ENCODE measurements at places on chromosomes 12 and 14.

- H3K27ac ChIP-seq = no peak overlapping the region
- H3K36me3 ChIP-seq = no peaks in the 10 kb centered on the region
- no peaks in the 10 kb centered on the region for H3K4me1 ChIP-seq
- no peaks in the 10 kb centered on the region for H3K27me3 ChIP-seq
- no peak overlapping the region for H3K4me3 ChIP-seq
Measured at GRCh38 chr12:128078301-128078971, 188.5 kb upstream of the TMEM132C start.

- H3K4me3 ChIP-seq = no peak overlapping the region
- no peaks in the 10 kb centered on the region for H3K4me1 ChIP-seq
- H3K27me3 ChIP-seq = no peaks in the 10 kb centered on the region
- no peak overlapping the region for H3K27ac ChIP-seq
Measured at GRCh38 chr14:44910821-44911220, 50.9 kb downstream of the KLHL28 start.

GRCh38 chr12:69534389-69534822, 50.9 kb upstream of the CCT2 start:
- H3K27ac ChIP-seq = peak overlapping the region; percentile 4
- peaks cover 37% of the 10 kb centered on the region for H3K4me1 ChIP-seq
- H3K4me3 ChIP-seq = no peak overlapping the region
- peaks cover 14% of the 10 kb centered on the region for H3K36me3 ChIP-seq
- no peaks in the 10 kb centered on the region for H3K27me3 ChIP-seq

DNA sequence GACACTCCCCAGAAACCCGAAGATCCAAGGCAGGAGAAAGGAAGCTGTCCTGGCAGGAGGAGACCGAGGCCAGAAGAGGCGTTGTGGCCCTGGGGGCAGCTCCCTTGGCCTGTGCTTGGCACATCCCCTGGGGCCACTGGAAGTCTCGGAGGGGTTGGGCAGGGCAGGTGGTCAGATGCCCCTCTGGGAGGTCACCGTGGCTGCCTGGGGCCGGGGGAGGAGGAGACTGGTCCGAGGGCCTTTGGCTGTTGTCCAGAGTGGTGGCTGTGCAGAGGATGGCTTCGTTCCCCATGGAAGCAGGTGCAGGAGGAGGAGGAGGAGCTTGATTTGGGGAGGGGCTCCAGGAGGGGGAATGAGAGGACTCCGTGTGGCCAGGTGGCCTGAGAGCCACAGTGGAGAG, 3.3 kb upstream of the NUDT14 start:
- peaks cover 6% of the 10 kb centered on the region for H3K4me1 ChIP-seq
- H3K27ac ChIP-seq = no peak overlapping the region
- H3K27me3 ChIP-seq = peaks cover 17% of the 10 kb centered on the region
- no peak overlapping the region for H3K4me3 ChIP-seq
- DNase-seq = no peak
- no peaks in the 10 kb centered on the region for H3K36me3 ChIP-seq

DNA sequence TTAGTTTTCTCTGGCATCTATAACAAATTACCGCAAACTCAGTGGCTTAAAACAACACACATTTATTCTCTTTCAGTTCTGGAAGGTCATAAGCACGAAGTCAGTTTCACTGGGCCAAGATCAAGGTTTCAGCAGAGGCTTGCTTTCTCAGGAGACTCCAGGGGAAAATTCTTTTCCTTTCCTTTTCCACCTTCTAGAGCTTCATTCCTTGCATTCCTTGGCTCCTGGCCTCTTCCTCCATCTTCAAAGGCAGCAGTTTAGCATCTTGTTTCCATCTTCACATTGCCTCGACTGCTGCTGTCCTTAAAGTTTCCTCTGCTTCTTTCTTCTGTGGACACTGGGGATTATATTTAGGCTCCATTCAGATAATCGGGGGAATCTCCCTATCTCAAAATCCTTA, 106.1 kb downstream of the PDE3A start:
- no peaks in the 10 kb centered on the region for H3K27me3 ChIP-seq
- DNase-seq = no peak
- no peak overlapping the region for H3K4me3 ChIP-seq
- no peak overlapping the region for H3K27ac ChIP-seq

DNA sequence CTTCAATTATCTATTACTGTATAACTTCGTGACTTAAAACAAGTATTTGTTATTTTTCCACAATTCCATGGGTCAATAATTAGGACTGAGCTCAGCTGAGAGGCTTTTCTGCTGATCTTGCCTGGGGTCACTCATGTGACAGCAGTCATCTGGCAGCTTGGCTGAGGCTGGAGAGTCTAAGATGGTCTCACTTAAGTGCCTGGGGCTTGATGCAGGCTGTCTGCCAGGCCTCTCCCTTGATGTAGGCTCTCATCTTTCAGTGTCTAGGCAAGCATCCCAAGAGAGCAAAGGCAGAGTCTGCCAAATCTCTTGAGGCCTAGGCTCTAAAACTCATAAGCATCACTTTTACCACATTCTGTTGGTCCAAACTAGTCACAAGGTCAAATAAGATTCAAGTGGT, 93.2 kb downstream of the NKX2-1 start:
- peaks cover 3% of the 10 kb centered on the region for H3K4me1 ChIP-seq
- H3K27ac ChIP-seq = no peak overlapping the region
- H3K4me3 ChIP-seq = no peak overlapping the region
- no peaks in the 10 kb centered on the region for H3K36me3 ChIP-seq
- no peak for DNase-seq
- H3K27me3 ChIP-seq = no peaks in the 10 kb centered on the region

DNA sequence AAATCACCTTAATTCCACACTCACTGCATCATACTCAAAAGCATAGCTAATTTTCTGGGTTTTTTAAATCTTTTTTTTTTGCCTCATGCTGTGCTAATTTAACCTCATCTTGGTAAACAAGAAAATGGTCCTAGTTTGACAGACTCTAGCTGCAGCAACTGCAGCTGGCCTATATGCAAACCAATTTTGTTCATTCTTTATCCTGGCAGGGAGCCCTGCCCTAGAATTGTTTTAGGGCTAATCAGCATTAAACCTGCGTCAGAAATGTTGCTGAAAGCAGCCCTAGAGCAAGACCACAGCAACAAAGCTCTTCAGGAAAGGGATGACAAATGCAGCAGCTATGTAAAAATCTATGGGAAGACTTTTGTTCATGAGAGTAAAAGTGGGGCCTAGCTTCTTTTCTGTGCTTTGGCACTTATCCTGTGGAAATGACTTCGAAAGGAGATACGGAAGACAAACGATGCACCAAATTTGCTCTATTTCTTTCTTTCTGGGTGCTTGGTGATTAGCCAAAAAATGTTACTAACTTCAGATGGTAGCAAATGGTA, 72.2 kb downstream of the DENND5B start:
- no peaks in the 10 kb centered on the region for H3K36me3 ChIP-seq
- no peak overlapping the region for H3K27ac ChIP-seq
- no peak for DNase-seq
- no peaks in the 10 kb centered on the region for H3K27me3 ChIP-seq

DNA sequence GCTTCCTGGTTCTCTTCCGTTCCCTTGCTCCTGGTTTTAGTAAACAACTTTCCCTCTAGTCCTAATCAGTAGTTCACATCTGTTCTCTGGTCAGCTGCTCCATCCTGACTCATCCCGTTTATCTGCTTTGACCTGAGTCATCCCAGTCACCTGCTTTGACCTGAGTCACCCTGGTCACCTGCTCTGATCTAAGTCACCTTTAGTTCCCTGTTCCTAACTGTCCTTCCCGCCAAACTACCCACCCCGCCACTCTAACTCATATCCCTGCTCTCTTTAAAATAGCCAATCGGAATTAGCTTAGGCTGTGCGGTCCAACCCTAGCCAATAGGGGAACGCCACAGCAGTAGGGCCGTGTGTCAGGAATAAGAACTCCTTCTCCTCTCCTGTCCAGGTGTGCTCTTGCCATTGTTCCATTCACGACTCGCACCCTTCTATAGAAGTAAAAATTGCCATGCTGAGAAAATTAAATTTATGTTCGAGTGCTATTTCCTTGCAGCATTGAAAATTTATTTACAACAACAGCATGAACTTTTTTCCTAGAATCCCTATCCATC, 3.1 kb upstream of the ANKRD33 start:
- H3K27ac ChIP-seq = no peak overlapping the region
- H3K4me1 ChIP-seq = peaks cover 8% of the 10 kb centered on the region
- H3K36me3 ChIP-seq = no peaks in the 10 kb centered on the region
- H3K27me3 ChIP-seq = no peaks in the 10 kb centered on the region

DNA sequence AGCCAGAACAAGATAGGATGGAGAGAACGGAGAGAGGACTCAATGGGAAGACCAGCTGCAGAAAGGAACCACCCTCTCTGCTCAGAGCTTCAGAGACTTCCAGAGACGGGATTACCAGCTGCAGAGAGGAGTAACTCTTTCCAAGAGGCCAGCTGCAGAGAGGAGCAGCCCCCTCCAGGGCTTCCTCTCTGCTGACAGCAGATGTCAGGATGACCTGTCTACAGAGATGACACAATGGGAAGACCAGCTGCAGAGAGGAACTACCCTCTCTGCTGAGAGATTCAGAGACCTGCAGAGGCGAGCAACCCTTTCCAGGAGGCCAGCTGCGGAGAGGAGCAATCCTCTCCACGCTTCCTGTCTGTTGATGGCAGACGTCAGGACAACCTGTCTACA, 61.8 kb downstream of the KLRG1 start:
- no peak for DNase-seq
- H3K4me3 ChIP-seq = no peak overlapping the region
- no peaks in the 10 kb centered on the region for H3K27me3 ChIP-seq
- H3K27ac ChIP-seq = no peak overlapping the region
- no peaks in the 10 kb centered on the region for H3K36me3 ChIP-seq

- no peaks in the 10 kb centered on the region for H3K27me3 ChIP-seq
- peaks cover 74% of the 10 kb centered on the region for H3K36me3 ChIP-seq
- H3K27ac ChIP-seq = peak overlapping the region; percentile 15
Measured at GRCh38 chr14:76781648-76782051, 20.4 kb downstream of the VASH1 start.

GRCh38 chr12:109309381-109310246, 530 bp upstream of the FOXN4 start:
- DNase-seq = no peak
- no peaks in the 10 kb centered on the region for H3K36me3 ChIP-seq
- H3K27me3 ChIP-seq = no peaks in the 10 kb centered on the region
- H3K4me3 ChIP-seq = peak overlapping the region; percentile 54

DNA sequence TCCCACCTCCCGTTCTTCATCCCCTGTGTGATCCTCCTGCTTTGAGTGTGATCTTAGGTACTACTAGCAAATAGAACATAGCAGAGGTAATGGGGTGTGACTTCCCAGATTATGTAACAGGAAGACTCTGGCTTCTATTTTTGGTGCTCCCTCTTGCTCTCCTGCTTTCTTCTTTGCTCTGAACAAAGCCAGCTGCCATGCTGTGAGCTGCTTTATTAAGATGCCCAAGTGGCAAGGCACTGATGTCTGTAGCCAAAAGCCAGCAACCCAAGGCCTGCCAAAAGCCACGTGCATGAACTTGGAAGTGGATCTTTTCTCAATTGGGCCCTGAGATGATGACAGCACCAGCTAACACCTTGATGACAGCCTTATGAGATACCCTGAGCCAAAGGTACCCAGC, 5.8 kb upstream of the MFAP5 start:
- peaks cover 6% of the 10 kb centered on the region for H3K4me1 ChIP-seq
- H3K36me3 ChIP-seq = no peaks in the 10 kb centered on the region

Measured in tibial nerve (tissue), 4 donors.